ENCODE measurements at places on chromosomes 1 and 21.

DNA sequence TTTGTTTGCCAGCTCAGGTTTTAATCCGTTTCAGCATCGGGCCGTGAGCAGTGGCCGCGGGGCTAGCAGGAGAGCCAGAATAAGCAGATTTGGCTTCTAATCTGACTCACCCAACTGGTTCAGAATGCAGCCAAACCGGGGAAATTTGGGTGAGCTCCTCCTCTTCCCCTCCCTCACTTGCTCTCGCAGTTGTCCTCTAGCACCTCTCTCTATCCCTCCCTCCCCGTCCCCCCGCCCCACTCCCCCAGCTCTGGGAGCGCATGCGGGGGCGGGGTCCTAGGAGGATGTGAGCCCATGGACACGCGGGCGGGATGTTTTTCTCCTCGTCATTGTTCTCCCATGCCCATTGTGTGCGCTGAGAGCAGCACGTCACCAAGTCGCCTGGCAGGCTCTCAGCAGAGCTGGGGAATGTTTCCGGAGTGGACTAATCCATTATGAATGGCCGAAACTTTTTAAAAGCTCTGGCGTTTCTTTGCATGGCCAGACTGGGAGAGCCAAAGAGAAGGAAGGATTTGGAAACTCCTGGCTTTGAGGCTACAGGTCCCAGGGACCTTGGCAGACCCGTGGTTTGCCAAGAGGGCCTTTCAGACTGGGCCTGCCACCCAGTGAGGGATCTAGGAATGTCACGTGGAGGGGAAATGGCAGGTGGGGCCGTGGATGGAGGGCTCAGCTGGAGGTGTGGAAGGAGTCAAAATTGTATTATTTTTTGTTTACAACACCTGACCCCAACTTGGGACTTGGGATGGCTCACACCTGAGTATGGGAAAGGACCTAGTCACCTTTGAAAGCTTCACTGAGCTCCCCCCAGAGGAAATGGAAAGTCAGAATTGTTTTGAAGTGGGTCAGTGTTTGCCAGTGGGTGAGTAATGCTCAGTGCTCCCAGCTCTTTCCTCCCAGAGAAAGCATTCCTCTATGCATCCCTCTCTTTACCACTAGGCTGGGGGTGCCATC, 39.2 kb downstream of the CDK18 start:
- DNase-seq: peak; percentile 94

GRCh38 chr1:177181280-177181630, 10.5 kb downstream of the BRINP2 start:
- peak; percentile 72 for DNase-seq

DNA sequence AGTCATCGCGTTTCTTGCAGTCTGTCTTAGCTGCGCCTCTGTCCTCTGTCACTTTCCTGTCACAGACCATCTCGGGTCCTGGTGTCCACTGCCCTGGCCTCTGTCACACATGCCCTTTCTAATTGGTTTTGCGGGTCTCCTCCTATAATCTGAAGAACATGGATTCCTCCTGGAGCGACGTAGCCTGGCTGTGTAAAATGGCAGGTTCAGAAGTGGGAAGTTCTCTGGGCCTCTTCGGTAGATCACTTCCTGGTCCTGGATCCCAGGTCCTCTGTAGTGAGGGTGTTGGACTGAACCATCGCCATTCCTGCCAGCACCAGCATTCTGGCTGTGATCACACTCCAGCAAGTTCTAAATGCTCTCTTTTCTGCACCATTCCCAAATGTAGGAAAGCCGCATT, 857 bp downstream of the FAM3B start:
- DNase-seq: no peak

GRCh38 chr1:81832573-81832972, 31.8 kb downstream of the ADGRL2 start:
- no peak for DNase-seq

GRCh38 chr1:248873993-248874533, 15.2 kb upstream of the ZNF692 start:
- DNase-seq: peak; percentile 95

DNA sequence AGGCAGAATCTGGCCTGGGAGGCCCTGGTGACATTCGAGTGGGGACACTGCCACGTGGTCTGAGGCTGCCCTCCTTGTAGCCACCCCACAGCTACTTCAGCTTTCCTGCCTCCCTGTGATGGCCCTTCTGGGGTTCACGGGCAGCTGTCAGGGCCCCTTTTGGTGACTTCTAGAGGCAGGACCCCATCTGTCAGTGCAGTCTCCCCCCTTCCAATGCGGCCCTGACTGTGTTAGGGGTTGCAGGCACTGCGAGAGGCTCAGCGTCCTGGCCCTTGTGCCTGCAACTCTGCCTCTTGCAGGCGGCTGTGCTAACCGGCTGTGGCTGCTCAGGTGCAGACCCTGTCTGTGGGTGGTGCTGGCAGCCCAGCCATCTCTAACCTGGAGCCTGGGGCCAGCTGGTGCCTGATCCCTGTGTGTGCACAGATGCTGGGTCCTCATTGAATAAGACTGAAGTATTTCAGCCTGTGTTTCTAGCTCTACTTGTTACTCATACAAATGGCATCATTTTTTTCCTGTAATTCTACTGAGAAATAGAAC, 62.2 kb downstream of the S100B start:
- DNase-seq: no peak

DNA sequence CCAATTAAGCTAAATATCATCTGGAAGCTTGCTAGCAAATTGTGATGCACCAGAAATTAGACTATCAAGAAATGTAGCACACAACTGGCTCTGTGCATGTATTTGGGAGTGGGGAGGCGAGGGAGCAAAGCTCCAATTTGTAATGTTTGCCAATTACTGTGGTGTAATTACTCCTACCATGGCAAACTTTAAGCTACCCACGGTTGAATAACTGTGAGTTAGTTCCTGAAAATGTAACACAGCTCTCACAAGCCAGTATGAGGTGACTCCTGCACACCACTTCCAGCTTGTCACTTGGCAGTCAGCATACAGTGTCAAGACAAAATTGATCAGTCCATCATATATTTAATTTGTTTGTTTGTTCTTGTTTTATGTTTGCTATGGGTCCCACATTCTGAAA, 141.2 kb downstream of the TM2D1 start:
- DNase-seq: no peak

DNA sequence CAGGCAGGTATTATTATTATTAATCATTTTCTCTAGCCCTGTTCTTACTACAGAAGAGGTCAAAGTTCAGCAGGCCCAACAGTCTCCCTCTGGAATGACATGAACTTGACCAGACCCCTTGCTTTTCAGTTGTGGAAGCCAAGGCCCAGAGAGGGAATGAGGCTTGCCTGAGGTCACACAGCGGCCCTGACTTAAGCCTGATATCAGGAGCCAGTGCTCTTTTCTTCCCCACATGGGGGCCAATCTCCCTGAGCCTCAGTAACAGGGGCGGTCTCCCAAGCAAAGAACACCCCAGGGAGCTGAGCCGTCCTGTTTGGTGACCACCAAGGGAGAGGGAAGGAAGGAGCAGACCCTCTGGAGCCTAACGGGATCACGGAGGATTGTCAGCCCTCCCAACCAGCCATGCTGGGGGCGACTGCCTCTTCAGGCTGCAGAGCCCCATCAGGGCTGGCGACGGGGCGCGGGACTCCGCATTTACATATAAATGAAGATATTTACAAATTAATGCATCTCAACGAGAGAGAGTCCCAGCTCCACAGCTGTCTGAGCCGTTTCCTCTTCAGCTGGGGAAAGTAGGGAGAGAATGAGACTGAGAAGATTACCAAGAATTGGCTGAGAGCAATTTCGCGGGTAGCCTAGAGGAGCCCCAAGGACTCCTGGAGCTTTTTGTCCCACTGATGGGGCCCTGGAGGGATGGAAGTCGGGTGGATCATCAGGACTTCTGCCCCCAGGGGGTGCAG, 186.1 kb upstream of the KLHDC7A start:
- DNase-seq: peak; percentile 89

GRCh38 chr1:174232761-174233160, 73.4 kb downstream of the RABGAP1L start:
- no peak for DNase-seq

- no peak for DNase-seq
Observed at GRCh38 chr1:232467073-232467760, 162.7 kb downstream of the SIPA1L2 start.

DNA sequence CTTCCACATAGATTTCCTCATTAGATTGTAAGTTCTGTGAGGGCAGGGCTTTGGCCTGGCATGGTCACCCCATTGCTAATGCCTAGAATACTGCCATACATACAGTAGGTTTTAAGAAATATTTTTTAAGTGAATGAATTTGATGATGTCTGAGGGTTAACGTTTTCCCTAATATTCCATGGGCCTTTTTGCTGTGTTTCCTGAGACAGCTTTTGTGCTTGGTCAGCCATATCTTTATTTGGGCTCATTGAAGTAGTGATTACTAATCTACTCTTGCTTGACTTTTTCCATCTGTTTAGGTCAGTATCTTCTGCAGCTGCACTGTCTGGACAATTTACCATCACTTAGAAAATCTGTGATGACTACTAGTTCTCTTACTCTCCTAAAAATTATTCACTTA, 3.5 kb downstream of the CDC42 start:
- no peak for DNase-seq

- no peak for DNase-seq
Observed at GRCh38 chr1:27626031-27626935, 8.7 kb downstream of the FGR start.

DNA sequence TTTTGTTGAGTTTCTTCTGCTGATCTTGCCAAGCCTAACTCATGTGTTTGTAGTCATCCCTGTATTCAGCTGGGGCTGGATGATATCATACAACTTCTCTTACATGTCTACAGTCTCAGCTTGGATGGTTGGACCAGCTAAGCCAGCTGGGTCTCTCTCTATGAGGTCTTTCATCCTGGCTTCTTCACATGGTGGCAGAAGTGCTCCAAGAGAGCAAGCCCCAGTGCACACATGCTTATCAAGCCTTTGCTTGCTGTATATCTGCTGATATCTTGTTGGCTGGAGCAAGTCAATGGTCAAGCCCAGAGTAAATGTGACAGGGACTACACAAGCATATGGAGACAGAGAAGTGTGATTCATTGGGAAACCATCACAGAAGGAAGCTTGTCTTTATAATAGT, 29.2 kb upstream of the SLC44A5 start:
- peak; percentile 48 for DNase-seq

DNA sequence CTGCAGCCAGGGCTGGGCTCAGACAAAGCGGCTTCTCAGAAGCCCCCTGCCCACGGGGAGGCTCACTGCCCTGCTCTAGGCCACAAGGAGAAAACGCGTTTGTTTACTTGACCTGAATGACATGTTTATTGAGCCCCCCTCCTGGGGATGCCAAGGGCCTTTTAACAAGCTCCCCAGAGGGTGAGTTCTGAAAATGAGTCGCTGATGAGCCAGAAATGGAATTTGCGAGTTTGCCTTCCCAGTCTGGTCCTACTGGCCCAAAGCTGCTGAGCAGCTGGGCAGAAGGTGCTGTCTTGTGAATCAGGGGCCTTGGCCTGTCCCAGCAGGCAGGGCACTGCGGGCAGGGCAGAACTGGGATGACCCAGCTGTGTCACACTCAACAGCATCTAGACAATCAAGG, 120.6 kb downstream of the SYF2 start:
- DNase-seq: no peak

GRCh38 chr1:209896346-209896745, 41.7 kb upstream of the SYT14 start:
- no peak for DNase-seq

- no peak for DNase-seq
Observed at GRCh38 chr1:173530795-173531693, 53.9 kb downstream of the PRDX6 start.

- no peak for DNase-seq
Observed at GRCh38 chr1:16218014-16218673, 5.7 kb upstream of the ARHGEF19 start.

- DNase-seq: peak; percentile 42
Observed at GRCh38 chr1:1081311-1082238, 7.5 kb upstream of the RNF223 start.

GRCh38 chr1:237568955-237569354, 321.8 kb downstream of the ZP4 start:
- DNase-seq: no peak

GRCh38 chr1:106747791-106748190, 308.7 kb upstream of the PRMT6 start:
- DNase-seq: no peak

GRCh38 chr1:230768903-230769570, 21.8 kb downstream of the CAPN9 start:
- DNase-seq: no peak

- peak; percentile 41 for DNase-seq
Observed at GRCh38 chr1:32878637-32879041, 7.7 kb upstream of the HPCA start.

GRCh38 chr1:207047505-207047904, 3.5 kb downstream of the YOD1 start:
- no peak for DNase-seq

DNA sequence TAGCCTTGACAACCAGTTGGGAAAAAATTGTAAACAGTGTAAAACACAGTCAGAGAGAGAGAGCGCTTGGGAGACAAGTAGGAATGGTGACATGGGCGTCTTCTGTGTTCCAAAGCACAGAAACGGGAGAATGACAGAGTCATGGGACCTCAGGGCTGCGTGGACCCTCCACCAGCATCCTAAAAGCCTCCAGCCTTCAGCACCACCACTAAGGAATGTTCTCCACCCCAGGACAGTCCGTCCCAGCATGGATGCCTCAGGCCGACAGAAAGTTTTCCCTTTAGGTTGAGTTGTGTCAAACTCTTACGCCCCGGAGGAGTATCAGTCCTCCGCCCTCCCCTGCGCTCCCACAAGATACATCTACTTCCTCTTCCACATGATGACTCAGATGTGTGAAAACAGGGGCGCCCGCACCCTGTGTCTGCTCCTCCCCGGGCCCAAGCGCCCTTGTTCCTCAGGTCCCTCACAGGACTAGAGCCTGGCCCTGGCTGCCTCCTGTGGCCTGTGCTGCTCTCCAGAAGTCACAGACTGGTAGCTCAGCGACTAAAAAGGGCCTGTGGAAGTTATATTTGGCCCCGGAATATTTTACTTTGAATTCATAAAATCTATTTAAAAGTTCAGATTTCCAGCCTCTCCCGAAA, 63.9 kb upstream of the EFHD2 start:
- no peak for DNase-seq

DNA sequence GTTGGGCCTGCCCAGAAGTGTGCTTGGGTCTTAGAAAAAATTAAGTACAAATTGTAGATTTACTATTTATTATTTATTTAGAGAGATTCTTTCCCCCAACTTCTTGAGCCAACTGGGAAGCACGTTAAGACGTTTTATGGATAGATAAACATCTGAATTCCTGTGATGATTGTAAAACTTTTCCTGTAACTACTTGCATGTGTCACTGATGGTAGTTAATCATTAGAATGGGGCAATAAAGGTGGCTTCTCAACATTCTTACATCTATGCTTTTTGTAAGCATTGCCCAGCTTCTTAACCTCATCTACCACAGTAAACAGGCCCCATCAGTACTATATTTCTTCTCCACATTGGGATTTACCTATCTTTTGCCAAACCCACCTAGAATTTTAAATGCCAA, 559.8 kb downstream of the LMO4 start:
- no peak for DNase-seq

Data from endodermal cell (in vitro differentiated cells).